Cardiac fibroblast (primary cell): ENCODE measurements at places on chromosomes 5 and 9.

- DNase-seq = no peak
These were observed 31.5 kb upstream of the NKD2 start for GRCh38 chr5:976849-977751.

- DNase-seq = no peak
These were observed 120.6 kb upstream of the ASTN2 start for GRCh38 chr9:117535434-117535833.

GRCh38 chr9:80701061-80701460, 988.3 kb downstream of the TLE1 start:
- peak; percentile 7 for DNase-seq

GRCh38 chr5:16413166-16413860, 52.3 kb downstream of the ZNF622 start:
- DNase-seq = no peak

DNA sequence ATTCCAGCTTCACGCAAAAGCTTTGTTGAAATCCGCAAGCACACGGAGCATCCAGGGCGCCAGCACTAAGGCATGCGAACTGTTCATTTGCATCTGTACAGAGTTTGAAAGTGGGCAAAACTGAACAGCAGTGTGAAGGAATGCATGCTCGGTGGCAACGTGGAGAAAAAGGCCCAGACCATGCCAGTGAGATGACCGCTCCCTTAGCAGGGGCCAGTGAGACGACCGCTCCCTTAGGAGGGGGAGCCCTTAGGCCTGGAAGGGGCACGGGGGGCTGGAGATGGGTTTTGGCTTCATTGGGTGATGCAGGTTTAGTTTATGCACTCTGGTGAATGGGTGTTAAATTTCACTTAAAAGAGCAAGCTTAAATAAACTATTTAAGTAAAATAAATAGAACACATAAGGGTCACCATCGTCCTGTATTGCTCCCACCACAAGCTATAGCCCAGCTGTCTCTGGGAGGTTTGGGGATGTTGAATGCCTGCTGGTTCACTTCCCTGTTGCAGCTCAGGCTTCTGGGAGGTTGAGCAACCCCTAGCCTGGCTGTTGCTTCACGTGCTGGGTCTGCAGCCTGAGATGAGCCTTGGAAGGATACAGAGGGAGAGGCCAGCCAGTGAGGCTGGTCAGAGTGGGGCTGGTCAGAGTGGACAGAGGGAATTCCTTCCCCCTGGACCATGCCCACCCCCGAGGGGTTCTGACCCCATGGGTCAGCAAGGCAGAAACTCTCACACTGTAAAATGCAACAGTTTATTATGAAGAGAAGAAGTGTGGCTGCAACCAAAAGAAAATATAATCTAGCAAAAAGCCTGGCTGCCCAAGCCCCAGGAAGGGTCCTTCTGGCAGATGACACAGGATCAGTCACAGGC, 4.6 kb upstream of the FCN1 start:
- no peak for DNase-seq

GRCh38 chr9:110626101-110626829, 42.3 kb upstream of the MUSK start:
- peak; percentile 97 for DNase-seq

DNA sequence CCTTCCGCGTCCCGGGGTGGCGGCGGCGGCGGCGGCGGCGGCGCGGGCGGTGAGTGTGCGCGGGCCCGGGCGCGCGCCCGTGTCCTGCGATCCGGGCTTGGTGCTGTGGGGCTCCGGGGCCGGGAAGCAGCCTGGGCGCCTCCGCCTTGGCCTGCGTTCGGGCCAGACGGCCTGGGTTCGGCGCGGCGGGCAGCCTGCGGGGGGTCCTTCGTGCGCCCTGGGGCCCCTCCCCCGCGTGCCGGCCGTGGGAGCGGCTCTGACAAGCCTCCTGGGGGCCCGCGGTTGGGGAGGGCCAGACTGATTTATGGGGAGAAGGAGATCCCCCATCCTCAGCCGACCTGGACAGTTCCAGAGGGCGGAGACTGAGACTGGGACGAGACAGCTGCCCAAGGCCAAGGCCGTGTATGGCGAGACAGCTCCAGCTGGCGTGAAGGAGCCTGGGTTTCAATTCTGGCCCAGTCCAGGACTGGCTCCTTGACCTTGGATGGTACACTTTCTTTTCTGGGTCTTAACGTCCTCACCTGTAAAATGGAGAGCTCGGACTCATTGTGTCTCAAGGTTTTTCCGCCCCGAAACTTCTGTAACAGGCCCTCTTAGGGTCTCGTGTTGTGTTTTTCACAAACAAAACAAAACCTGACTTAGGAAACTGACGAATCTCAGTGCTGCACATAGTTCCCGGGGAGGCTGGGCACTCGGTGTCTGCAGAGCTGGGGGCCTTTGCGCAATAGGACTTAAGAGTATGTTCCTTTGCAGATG, 603 bp downstream of the TMEM268 start:
- peak; percentile 73 for DNase-seq

- no peak for DNase-seq
These were observed 47.3 kb downstream of the FSTL4 start for GRCh38 chr5:133564921-133565565.

GRCh38 chr5:81242906-81243436, 9.8 kb downstream of the CKMT2 start:
- DNase-seq = peak; percentile 19

DNA sequence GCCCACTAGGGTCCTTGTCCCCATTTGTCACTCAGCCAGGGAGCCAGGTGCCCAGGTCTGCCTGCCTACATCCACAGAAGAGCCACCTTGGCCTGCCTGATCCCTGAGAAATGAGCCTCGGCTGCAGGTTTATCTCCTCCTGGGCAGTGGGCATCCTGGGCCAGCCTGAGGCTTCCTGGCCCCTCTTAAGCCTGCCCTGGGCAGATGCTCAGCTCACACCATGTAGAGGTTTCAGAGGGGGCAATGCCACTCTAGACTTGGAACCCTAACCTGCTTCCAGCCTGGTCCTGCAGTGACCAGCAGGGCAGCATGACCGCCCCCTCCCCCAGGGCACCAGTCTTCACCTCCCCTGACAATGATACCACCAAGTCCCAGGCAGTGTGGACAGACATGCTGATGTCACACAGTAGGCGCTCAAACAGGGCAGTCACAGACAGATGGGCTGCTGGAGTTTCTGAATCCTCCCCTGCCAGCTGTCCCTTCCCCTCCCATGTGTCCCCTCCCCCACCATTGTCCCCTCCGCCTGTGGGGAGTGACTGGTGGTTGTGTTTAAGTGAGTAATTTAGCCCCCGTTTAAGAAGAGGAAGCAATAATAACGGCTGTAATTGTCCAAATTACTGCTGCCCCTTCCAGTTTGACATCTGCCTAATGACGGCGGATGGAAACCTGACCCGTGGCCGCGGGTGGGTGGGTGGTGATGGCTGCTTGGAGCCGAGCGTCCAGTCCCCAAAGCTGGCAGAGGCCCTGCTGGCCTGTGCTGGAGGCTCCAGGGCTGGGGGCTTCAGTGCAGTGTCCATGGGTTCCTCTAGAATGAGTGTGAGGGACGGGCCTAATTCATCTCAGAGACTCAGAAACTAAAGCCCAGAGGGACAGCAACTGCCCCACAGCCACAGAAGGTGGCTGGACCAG, 147.7 kb downstream of the BARX1 start:
- no peak for DNase-seq

GRCh38 chr5:25646421-25647341, 1001.9 kb upstream of the CDH10 start:
- no peak for DNase-seq

GRCh38 chr9:131651160-131651559, 88.7 kb downstream of the RAPGEF1 start:
- DNase-seq = no peak

GRCh38 chr5:115949096-115949495, 13.2 kb upstream of the LVRN start:
- DNase-seq = peak; percentile 61

DNA sequence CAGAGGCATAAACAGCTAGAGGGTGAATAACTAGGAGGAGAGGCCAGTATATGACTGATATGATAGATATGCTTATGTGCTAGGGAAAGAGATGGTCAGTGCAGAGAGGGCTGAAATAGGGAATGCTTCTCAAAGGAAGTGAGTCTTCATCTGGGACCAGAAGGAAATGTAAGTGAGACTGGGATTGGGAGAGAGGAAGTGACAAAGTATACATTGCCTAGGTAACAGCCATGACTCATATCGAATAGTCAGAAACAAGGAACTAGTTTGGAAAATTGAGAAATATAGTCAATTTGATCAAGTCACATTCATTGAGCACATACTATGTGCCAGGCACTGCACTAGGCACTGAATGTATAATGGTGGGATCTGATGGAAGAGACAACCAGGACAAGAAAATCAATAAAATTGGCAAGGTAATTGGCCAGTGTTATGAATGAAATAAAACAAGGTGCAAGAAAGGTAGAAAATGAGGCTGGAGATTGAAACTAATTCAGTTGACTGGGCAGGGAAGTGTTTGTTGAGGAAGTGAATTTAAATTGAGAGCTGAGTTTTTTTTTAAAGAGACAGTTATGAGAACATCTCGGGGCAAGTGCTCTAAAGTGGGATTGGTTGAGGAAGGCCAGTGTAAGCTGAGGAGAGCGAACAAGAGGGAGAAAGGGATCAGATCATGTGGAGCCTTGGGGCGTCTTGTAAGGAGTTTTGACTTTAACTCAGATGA, 4.3 kb downstream of the ERAP2 start:
- peak; percentile 55 for DNase-seq

DNA sequence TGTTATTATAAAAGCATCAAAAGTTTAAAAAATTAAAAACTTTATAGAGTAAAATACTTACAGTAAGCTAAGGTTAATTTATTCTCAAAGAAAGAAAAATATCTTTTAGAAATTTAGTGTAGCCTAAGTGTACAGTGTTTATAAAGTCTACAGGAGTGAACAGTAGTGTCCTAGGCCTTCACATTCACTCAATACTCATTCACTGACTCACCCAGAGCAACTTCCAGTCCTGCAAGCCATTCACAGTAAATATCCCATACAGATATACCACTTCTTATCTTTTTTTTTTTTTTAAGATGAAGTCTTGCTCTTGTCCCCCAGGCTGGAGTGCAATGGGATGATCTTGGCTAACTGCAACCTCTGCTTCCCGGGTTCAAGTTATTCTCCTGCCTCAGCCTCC, 73.1 kb upstream of the FST start:
- peak; percentile 51 for DNase-seq

GRCh38 chr5:123805300-123805699, 293.3 kb downstream of the CSNK1G3 start:
- no peak for DNase-seq

DNA sequence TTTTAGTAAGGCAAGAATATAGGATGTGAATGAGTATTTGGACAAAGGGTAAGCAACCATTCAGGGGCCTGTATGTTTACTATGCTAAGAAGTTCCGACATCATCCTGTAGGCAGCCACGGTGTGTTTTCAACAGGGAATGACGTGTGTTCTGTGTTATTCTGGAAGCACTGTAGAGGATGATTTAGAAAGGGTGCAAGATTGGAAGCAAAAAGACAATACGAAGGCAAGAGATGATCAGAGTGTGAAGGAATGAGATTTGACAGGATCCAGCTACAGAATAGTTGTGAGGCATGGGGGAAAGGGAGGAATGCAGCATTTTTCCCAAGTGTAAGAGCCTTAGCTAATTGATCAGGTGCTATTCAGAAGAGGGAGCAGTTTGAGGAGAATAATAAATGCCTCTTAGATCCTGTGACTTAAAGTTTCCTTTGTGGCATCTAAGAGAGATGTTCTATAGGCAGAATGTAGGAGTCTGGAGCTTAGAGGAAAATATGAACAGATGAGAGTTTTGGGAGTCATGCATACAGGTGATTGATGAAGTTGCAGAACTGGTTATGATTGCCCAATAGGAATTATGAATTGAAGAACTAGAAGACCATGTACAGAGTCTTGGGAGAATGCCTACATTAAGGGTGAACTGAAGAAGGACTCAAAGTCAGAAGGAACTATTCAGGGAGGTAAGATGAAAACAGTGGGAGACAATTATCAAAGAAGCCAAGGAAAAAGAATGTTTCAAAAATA, 2.5 kb downstream of the SMC5 start:
- DNase-seq = peak; percentile 21

DNA sequence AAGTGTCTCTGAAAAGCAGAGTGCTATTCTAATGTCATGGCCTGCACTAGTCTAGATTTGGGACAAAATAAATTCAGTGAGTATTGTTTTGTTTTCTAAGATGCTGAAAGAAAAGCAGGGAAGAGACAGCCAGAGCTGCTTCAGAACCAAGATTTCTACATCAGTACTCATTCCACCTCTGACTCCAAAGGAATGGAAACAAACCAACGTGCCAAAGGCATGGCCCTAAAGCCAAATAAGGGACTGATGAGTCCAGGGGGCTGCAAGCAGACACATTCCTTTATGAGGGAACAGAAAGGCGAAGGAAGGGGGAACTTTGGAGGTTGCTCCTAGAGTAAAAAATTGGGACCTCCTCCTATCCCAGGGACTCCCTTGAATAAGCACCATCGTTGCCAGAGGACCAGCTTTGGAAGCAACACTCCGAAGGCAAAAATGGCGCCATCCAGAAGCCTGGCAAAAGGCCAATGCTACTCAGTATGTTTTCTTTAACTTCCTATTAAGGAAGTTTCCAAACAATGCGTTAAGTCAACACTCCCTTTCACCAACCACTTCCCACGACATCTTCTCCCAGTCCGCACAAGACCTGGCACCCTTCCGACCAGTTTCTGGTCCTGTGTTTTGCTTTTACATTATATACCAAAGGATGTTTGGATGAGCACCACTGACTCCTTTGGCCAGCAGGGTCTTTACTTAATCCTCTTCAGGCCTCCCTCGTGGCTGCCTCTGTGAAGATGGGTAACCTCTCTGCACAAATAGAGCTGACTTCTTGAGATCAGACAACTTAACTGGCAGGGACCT, 31.6 kb downstream of the ADAM19 start:
- DNase-seq = peak; percentile 76

DNA sequence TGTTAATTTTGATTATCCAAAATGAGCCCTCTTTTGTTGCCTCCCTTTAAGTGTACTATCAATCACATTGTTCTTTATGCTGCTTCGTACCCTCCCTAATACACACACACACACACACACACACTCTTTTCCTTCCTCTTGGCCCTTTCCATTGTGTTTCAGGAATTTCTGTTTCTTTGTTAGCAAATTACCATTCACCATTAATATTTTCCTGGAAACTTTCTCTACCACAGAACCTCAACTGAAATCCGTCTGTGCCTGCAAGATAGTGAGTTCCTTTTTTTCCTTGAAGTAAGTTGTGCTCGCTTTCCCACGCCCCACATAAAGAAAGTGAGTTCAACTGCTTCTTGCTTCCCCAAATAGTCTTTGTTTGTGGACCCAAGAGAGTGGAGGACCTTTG, 61.8 kb downstream of the SMIM15 start:
- DNase-seq = no peak
